ENCODE measurements at places on chromosomes 1 and 21. TPM values are rescaled to one million over a fixed set of nuclear protein-coding genes. Genes with fewer than 3 reads are reported as not detected.
A peak's percentile ranks its signal among the peaks of the same experiment; 100 is the strongest.

DNA sequence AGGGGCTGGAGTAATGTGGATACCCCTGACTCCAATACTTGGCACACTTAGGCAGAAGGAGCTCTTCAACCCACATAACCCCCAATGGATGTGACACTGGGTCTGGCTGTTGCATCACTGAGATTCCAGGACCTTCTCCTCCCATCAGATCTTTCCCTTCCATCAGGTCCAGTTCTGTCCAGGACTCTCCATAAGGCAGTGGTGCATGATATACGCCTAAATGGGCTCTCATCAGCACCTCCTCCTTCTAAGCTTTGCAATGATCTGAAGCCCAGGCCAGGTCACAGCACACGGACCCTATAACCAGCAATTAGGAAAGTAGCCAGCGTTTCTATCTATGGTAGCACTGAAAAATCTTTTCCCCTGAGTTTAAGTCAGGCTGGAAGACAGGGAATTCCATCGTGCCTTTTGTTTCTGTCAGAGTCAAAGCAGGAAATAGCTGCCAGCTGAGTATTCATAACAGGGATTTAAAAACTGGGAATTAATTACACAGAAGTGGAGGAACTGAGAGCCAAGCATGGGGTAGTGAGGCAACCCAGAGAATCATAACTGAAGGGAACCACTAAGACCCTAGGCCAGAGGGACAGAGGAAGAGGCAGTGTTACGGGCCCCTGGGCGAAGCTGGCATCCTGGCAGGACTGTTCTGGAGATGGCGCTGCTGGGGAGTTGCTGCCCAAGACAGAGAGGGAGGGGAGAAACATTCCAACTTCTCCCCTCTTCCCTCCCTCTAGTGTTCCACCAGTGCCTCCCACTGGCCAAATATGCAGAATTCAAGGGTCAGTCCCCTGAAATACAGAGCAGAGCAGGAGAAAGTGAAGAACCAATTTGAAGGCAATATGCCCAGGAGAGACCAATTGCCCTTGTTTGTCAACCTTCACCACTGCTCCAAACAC lies 37.5 kb upstream of the HOOK1 start:
- DNase-seq: no peak

DNA sequence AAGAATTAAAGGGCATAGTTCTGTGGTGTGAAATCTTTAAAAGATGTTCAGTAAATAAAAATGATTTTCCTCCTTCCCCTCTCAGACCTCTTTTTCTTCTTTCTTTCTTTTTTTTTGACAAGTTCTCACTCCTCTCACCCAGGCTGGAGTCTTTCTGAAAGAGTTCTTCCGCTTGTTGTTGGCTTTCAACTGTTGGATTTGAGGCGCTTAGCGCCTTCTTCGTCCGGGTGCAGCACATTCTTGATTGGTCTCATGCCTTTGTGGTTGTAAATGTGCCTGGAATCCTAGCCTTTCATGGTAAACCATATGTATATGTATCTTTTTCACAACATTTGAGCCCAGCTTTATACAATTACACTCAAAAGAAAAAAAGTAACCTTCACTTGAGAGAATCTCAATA lies 980 bp upstream of the METTL18 start:
- DNase-seq: peak; percentile 63

DNA sequence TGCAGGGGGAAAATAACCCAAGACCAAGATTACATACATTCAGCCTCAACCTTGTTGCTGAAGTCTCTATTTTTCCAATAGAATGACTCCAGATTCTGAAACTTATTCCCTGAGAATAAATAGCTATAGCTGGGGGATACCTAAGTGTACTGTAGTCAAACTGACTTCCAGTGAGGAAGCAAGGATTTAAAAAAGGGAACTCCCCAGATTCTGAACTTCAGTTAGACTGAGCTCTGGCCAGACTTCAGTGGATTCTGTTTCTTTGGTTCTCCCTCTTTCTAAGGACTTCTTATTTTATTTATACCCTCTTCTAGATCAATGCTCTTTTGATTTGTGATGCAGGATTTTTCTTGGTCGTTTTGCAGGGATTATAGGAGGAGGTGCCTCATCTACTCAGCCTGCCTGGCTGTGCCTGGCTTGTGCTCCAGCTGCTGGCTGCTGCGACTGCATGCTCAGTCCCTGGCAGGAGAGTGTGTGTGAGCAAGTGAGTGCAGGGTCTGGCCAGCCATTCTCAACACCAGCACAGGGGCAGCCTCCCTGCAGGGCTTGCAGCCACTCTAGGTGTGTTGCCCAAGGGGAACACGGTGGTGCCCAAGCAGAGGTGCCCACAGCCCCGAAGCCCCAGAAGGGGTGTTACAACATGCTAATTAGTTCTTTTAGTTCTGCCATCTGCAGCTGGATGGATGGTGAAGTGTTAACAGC lies 43.0 kb downstream of the SPATA17 start:
- no peak for DNase-seq

- DNase-seq: no peak
Measured at GRCh38 chr1:48006264-48006663, 9.1 kb upstream of the TRABD2B start.

DNA sequence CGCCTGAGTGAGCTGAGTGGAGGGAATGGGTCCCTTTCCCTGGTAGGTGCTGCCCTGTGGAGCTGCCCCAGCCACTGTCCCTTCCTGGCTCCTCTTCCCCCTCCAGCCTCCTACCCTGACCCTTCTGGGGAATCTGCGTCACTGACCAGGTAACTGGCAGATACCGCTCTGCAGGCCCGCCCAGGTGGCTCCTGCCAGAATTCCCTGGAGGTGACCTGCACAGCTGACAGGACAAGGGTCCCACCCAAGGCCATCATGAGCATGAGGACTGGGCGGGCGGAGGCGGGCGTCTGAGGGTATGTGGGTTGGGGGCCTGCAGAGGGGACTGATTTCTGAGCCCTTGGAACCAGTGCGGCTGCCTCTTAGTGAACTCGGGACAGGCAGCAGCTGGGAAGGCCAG lies 32.5 kb downstream of the DHRS3 start:
- no peak for DNase-seq

DNA sequence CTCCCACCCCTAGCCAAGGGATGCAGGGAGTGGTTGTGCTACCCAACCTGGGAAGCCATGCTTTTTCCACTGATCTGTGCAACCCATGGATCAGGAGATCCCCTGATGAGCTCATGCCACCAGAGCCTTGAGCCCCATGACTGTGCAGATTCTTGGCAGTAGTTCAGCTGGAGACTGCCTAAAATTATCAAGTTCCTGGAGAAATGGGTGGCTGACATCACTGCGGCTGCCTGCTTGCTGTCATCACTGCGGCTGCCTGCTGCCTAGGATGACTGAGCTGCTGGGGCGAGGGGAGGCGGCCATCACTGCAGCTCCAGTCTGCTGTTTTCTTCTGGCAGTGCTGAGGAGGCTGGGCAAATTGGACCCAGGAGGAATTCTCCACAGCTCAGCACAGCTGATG lies 159.2 kb downstream of the AGBL4 start:
- DNase-seq: no peak

Gene CD53
- 180 TPM for total RNA-seq

- DNase-seq: peak; percentile 75
Measured at GRCh38 chr1:110203021-110203661, 7.0 kb upstream of the KCNC4 start.

DNA sequence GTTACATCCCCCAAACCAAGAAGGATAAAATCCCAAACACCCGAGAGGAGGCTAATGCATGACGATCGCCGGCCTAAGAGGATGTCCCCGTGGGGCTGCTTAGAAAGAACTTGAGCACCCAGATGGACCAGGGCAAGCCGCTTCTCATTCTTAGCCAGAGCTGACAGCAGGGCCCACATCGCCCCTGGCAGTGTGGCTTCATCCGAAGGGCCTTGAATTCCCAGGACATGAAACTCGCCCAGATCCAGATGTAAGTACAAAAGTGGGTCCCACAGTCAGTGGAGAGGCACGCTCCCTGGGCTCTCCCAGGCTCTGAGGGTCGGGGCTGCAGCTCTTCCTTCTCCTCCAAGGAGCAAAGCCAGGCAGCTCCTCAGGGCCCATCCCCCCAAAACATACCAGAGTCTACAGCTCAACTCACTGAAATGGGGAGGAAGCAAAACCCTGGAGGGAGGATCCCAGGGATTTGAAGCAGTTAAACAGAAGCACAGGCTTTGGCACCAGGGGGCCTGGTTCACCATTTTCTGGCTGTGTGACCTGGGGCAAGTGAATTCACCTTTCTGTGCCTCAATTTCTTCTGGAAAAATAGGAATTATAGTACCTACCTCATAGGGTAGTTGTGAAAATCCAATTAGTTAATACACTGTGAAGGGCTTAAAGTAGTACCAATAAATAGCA lies 85.6 kb downstream of the MAN1C1 start:
- DNase-seq: no peak

DNA sequence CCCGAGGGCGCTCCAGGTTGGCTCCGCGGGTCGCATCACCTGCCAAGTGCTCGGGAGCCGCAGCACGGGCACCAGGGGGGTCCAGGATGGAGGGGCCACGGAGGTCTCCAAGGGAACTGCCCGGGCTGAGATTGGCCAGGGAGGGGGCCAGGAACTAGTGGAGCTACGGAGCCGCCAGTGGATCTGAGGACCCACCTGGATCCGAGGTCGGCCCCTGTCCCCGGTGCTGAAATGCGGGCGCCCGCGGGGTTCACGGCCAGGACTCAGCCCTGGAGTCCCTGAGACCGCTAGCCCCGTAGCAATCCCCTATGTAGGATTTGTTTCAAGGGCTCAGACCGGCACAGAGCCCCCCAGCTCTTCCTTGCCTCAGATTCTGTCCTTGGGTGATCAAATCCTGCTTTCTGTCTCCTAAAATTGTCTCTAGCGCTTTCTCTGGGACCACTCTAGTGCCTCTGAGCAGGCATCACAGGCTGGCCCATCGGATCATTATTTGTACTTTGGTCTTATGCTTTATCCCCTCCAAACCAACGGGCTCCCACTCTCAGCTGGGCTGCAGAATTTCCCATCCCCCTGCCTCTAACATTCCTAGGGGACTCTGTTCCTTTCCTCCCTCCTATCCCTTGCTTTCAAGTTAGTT lies 27.3 kb downstream of the KIAA2013 start:
- DNase-seq: no peak

Gene AK2
- 298 TPM for total RNA-seq

DNA sequence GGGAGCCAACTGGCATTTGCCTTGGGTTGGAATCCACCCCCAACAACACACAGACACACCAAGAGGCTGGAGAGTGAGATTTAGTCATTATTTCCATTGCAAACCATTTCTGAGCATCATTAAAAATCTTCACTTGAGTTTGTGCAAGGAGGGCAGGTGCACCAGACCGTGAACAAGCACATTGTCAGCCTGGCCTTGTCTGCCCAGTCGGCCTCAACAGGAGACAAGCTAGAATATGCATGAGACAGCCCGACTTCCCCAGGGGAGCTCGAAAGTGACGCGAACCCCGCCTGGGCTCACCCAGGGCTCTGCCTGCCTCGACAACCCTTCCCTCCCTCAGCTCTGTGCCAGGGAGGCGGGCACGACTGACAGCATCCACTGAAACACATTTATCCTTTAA lies 15.4 kb upstream of the GUCA2B start:
- no peak for DNase-seq

DNA sequence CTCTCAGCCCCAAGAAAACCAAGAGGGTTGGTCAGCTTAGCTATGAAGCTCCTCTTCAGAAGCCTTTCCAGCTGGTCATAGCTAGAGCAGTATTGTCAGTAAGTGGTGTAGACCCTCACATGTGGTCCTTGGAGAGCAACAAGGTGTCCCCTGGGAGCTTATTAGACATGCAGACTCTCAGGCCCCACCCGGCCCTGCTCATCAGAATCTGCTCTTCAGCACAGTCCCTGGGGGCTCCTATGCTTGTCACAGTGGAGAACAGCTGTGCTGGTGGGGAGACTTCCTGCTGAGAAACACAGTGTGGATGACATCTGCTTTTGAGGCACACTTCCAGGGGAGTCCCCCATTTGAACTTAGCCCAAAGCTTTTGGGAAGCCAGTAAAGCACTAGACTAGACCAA lies 21.9 kb upstream of the NEK2 start:
- peak; percentile 97 for DNase-seq
